ENCODE measurements at places on chromosomes 12 and 14.

- DNase-seq = no peak
Observed at GRCh38 chr12:41897593-41897992, 247.1 kb downstream of the GXYLT1 start.

DNA sequence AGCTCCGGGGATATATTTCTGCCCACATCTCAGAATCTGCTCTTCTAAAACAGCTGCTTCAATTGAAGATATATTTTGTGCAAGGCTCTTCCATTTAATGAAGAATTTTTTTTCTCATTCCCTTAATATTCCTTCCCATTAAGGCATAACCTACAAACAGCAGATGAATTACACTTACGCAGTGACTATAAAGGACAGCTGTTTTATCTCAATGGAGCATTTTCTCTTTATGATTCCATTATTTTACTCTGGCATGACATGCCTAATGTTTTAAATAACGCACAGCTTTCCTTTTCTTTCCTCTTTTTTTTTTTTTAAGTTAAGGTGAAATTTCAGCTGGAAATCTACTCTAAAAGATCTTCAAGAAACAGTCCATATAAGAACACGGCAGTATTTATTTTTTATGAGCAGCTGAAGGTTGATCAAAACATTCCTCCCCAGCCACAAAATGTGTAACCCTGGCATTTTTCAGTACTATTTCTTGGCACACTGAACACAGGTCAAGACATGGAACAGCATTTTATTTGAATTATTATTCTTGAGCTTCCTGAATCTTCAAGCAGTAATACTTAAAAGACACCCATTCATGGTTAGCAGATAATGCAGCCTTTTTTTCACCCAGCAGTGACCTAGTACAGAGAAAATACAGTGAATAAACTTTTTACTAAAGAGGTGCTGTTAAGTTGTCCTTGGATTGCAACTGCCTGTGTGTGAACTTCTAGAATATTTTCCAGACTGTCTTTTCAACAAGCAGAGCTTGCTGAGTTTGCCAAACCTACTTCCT is 118.1 kb upstream of the FOXN3 start:
- DNase-seq = no peak

DNA sequence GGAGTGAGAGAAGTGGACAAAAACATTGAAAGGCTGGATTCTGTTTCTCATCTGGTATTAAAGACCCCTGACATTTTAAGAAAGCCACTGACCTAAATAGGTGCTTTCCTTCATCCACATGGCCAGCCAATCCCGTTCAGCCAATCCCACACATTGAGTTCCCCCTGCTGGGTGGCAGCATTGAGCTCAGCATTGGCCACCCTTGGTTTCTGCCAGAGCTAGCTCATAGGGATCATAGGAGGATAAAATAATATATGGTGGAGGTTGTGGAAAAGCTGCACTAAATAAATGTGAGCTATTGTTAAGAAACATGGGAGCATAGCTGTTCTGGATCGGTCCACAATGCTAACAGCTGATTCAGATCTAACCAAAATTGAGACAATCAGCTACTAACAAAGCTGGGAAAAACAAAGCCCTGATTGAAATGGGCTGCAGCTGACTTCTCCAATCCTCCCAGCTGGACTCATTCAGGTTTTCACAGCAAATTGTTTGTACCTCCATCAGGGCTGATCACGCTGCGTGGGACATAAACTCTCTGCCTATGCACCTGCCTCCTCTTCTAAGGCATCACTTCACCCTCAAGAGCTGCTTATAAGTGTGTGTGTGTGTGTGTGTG is 256.5 kb downstream of the EMP1 start:
- no peak for DNase-seq

DNA sequence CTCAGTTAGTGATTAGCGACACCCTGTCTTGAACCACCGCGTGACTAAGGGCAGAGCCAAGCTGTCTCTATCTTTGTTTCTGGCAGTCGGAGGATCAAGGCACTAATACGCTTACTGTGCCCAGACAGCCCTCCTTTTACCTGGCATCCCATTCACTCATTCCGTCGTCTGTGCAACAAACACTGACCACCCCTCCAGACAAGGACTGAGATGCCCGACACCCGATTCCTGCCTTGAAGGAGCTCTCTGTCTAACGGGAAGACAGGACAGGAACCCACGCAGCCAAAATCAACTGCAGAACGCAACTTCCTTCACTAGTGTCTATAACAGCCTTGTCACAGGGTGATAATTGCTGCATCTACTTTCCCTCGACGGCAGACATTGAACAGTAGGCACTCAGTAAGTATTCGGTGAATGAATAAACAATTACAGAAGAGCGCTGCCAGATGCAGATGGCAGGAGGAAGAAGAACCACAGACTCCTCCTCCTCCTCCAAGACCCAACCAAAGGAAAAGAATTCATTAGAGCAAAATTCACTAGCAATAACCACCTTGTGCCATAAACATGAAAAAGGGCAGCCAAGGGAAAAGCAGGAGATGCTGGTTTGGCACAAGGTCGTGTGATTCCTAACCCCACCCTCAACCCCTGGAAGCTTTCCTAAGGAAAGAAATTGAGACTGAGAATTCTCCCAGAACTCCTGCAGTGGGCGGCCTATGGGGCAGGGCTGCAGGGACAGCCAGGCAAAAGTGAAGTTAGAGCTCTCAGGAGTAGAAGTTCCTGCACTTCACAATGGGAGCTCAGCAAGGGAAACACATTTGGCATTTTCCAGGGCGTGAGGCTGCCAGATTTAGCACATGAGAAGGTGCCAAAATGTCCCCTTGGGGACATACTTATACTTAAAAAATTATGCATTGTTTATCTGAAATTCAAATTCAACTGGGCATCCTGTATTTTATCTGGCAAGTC is 186.6 kb upstream of the DIO3 start:
- DNase-seq = no peak

DNA sequence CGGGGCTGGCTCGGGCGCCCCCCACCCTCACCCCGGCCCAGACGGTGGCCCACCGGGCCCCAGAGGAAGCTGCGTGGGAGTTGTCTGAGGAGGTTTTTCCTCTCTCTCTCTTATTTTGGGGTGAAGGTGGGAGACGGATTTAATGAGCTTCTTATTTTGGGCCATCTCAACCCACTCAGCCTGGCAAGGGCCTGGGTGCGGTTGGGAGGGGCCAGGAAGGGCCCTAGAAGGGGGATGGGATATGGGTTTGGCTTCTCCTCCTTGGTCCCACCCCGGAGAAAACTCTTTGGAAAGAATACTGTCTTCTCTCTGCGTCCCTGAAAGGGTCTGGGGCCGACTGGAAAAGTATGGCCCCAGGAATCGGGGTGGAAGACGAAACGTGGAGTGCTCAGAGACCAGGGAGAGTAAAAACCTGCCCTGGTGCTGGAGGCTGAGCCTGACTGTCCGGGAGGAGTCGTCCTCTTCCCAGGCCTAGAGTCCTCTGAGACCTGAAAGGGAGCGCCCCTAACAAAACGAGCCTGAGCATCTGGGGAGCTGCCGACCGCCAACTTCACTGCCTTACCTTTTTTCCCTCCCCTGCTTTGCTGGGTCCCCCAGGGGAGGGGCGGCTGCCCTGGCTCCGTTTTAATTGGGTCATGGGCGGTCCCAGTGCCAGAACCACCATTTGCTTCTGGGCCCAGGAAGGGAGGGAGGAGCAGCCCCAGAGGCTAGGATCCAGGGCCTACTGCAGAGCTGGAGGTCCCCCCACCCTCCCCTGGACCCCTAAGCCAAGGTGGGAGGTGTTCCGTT is 1.6 kb downstream of the MMP14 start:
- peak; percentile 2 for DNase-seq

DNA sequence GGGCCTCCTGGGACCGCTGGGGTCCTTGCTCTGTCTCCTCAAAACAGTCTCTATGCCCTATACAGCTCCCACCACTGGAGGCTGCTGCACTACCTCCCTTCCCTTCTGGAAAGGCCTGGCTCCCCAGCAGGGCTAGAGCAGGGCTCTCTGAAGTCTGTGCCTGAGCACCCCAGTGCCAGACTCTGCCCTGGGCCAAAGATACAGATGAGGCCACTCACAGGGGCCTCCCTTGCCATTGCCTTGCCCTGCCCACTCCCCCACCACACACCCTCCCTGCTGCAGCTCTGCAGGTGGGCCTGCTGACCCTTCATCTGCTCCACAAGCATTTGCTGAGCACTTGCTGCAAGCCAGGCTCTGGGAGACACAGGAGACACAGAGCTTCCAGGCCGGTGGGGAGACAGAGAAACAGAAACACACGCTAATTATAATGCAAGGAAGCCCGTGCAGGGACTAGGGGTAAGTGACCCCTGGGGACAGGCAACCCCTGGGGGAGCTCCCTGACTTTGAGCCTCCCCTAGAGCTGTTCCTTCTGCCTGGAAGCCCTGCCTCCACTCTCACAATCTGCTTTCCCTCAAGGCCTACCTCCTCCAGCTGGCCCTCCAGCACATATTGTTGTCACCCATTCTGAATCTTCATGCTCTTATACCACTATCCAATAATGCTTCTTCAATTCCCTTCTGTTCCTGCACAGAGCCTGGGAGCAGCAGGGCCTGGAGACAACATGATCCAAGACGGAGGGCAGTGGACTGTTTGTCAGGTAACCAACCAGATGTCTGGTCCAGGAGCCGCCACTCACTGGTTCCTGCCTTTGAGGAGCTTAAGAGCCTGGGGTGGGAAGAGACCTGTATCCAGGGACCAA is 32.6 kb upstream of the PNMA1 start:
- DNase-seq = no peak

- DNase-seq = no peak
Observed at GRCh38 chr12:46473634-46474329, 101.2 kb upstream of the SLC38A2 start.

DNA sequence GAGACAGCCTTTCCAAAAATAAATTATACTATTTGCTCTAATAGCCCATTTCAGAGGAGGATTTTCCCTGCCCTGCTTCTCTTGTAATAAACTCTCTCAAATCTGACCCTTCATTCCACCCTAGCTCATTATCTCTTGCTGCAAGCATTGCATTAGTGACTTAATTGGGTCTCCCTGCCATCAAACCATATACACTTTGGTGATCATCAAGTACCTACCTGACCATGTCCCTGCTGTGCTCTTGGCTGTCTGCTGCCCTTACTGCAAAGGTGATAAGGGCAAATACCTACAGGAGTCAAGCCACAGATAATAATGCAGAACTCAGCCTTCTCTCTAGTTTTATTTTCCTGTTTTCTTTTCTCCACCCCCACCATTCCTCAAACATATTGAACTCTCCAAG is 88.4 kb downstream of the LIN7A start:
- no peak for DNase-seq

GRCh38 chr14:101933209-101933608 is 31.2 kb upstream of the DYNC1H1 start:
- no peak for DNase-seq

- no peak for DNase-seq
Observed at GRCh38 chr12:67091678-67092077, 177.5 kb upstream of the CAND1 start.

DNA sequence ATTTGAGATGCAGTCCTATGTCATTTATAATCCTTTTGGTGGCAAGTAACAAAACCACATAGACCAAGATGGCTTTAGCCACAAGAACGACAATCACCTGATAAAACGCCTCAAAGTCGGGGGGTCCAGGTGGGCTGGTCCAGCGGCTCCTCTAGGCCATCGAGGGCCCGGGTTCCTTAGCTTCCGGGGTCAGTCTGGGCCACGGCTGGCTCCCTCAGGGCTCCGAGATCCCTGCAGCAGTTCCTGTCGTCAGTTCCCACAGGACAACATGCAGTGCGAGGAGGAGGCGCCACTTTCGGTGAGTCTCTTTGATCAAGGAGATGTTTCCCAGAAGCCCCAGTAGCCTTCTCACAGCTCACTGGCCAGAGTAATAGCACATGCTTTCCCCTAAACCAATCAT is 574.6 kb downstream of the AACS start:
- no peak for DNase-seq

DNA sequence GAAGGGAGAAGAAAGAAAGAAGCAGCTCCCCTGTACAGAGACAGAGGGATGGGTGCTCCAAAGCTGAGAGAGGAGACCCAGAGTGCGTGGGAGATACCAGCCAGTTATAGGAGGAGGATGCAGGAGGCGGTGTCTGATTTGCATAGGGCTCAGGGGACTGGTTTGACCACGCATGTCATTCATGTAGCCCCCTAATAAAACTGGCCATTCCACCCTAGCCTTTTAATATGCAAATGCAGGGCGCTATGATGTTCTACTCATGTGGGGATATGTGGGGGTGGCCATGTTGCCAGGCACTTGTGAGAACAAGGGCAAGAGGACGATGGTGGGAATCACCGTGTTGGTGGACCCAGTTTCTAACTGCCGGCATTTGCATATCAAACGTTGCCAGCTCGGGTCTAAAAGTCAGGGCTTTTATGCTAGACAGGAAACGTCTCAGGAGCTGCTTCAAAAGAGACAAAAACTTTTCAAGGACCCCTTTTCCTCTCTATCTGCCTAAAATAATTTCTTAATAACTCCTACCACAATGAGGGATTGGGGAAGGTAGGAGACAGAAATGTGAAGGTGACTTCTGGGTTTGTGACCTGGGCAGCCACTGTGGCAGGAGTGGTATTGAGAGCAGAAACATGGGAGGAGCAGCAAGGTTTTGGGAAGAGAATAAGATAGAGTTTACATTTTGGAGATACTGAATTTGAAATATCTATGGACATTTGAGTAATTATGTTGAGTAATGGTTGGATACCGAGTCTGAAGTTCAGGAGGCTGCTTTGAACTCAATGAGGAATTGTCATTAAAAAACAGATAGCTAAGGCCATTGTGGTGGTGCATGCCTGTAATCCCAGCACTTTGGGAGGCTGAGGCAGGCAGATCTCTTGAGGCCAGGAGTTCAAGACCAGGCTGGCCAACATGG is 2.2 kb upstream of the ATXN3 start:
- DNase-seq = no peak

- no peak for DNase-seq
Observed at GRCh38 chr12:66903782-66904396, 225.0 kb upstream of the GRIP1 start.

DNA sequence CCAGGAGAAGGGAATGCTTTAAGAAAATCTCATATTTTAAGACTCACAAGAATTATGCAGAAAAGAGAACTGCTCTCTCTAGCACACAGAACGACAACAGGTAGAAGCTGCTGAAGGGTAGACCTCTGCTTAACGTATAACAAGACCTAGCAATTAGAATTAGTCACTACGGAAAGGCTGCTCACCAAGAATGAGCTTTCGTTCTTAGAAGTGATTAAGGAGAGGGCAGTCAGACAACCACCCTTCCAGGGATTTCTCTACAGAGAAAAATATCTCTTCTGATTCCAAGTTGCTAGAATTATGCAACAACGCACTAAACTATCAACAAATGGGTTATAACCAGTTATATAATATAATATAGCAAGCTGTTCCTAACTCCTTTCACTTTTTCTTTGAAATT is 18.6 kb downstream of the LRIG3 start:
- no peak for DNase-seq
